Effector CD8-positive, alpha-beta T cell (primary cell): ENCODE measurements at places on chromosomes 16 and 17.

DNA sequence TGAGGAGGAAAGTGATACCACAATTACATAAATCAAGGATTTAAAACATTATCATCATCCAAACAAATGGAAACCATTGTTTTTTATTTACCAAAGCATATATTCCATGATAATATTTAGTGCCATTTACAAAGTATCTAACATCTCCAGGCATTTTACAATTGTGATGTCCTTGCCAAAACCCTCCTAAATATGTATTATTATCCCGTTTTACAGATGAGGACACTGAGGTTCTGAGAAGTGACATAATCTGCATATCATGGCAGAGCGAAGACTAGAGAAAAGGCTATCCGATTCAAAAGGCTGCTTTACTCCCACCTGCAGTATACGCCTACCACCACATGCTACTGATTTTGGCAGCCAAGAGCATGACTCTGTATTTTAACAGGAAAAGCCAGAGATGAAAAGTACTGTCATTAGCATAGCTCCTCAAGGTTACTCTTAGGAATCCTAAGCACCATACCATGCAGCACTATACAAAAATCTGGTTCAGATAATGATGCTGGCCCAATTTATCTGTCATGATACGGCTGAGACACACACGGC lies 301.4 kb downstream of the CA10 start:
- no peak for DNase-seq

DNA sequence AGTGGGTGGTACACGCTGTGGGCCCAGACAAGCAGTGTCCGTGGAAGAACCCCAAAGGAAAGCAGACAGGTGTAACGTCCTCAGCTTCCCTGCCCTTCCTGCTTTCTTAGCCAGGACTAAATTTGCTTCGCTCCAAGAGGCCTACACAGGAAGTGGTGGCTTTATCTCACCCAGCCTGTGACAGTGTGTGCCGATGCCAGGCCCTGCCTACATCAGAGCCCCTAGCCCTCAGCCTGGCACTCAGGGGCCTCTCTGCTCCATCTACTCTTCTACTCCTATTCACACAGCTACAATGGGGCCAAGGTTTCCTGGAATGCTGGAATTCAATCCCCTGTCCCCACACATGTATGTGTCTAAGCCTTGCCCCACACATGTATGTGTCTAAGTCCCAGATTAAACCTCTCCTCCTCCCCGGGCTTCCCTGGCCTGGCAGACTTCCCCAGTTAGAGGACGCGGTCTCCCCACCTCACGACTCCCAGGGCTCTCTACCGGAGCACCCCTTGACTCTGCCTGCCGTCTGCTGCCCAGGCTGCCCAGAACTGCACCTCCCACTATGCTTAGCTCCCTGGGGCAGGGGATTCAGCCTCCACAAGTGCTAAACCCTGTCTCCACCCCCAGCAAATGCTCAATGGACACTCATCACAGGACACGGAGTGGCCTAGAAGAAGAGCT lies 8.2 kb downstream of the PGAP3 start:
- no peak for DNase-seq

DNA sequence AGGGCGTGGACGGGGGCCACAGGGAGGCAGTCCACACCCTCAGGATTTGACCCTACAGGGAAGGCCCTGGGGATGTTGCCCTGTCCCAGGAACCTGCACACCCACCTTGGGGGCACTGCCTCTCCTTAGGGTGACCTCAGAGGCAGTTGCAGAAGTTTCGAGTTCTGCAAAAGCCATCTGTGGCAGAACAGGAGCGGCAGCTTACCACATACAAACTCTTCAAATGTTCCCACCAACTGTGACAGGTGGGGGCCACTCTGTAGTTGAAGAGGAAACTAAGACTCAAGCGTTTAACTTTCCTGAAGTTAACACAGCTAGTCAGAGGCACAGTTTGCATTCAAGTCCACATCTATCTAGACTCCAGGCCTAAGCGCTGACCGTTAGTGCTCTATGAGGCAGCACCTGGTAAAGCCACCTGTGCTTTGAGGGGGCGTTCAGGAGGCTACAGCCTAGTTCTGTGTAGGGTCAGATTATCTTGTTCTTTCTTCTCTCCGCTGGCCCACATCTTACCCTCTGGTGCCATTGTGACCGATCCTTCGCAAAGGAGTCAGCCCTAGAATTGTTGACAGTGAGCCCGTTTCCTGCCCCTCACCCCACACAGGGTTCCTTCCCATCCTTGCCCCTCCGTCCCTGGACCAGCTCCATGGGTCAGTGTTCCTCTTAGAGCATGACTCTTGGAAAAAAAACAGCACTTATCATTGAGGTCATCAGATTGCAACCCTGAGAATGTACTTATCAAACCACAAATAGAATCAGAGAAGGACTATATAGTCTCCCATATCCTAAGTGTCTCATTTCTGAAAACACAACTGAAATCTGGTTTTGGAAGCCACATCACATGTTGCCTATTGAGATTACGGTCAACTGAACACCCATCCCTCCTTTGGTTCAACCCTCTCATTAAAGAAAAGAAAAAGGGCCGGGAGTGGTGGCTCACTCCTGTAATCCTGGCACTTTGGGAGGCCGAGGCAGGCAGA lies 45.4 kb downstream of the CDH1 start:
- no peak for DNase-seq

DNA sequence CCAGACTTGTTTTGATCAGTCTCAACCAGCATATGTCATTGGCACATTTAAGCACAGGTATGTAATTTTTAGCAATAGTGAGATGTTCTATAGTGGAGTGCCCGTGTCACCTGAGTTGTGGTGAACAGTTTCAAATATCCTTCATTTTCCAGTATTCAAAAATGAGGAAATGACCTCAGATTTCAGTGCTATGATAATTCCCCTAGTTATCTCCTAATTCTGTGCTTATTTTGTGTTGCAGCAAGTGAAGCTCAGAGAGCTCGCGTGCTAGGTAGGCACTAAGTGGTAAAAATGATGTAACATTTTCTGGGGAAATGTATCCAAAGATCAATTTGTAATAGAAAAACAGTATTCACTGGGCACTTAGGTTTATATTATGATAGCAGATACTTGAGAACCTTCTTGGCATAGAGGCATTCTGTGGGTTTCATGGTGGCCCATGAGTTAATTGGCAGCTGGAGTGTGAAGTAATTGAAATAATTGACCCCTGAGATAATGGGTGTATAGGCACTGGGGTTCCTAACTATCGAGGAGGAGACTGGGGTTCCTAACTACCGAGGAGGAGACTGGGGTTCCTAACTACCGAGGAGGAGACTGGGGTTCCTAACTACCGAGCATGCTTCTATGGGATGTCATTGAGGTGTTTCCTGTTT lies 159.1 kb downstream of the PRKCA start:
- DNase-seq: no peak

DNA sequence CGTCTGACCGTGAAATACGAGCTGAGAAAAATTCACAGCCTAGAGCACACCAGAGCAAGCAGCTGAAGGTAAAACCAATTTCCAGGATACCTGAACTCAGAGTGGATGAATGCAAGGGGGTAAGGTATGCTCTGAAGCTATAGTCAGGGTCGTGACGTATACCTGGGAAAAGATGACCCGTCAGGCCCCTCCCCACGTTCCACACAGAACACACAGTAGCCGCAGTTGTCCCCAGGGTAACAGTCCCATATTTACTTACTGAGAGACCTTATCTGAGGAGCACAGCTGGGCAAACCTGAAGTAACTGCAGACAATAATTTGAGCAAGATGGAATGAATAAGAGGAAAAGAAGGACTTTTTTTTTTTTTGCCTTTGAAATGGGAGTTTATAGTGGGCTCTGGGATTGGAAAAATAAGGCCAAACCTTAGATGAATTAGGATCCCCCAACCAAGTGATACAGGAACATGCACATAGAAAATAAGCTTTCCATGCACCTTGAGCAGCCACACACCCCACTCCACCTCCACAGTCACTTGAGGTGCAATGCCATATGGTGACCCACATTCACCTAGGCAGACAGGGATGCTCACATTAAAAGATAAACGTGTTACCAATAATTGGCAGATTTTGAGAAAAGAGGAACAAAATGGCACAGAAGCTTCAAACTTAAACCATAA lies 38.0 kb downstream of the ABCA6 start:
- no peak for DNase-seq

DNA sequence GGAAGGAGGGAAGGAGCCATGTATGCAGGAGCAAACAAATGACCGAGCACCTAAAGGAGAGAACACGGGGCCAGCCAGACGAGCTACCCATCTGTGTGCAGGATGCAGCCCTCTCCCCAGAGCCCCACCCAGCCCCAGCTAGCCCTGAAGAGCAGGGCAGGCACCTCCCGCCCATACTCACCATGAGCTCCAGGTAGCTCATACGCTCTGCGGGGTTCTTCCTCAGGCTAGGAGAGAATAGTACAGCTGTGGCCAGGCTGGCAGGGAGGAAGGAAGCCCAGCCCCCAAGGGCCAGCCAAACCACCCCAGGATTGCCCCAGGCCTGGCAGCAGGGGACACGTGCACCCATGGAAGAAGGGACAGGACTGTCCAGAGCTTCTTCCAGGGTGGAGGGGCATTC lies 81.9 kb downstream of the KCNJ18 start:
- DNase-seq: no peak

- no peak for DNase-seq
Observed at GRCh38 chr16:54048586-54049495, 237.7 kb downstream of the IRX3 start.

- no peak for DNase-seq
Observed at GRCh38 chr17:15278924-15279477, 13.9 kb upstream of the PMP22 start.

- DNase-seq: no peak
Observed at GRCh38 chr17:81939881-81940385, 2.8 kb upstream of the PYCR1 start.

DNA sequence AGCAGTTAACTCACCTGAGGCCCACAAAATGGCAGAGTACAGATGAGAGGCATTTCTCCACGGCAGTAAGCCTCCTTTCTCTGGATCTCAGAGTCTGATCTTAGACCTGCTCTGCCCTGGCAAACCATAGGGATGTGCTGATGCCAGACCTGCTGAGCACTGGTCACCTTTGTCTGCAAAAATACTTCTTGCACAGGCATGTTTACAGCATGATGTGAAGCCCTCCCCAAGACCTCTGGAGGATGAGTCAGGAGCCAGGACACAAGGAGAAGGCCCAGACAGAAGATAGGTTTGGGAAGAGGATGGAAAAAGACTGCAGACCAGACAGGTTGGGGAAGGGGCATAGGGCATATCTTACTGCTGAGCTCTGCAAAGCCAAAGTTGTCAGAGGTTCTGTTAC lies 426.6 kb downstream of the PMP22 start:
- no peak for DNase-seq

DNA sequence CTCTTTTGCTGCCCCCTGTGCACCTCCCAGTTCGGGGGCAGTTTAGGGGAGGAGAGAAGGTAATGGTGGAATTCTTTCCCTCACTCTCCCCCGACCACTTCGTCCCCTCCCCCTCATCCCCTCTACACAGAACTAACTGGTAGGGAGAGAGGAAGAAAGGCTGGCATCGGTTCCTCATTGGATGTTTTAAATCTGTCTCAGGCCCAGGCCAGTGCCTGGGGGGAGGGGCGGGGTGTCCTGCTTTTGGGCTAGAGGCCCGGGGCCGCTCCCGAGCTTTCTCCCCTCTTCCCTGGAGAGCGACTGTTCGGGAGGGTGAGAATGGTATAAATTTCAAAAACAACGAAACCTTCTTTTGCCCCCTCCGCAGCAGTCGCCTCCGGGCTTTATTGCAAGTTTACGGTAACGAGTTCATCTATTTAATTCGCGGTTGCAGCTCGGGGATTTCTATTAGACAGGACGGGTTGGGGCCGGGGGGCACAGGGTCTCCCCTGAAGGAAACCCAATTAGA lies at the start of gene PRAC2:
Gene PRAC2 (plus strand): TSS at position 271 of the 508 bp plus-strand sequence. CDS start 1,226 bp downstream, outside the sequence.
- DNase-seq: no peak

- DNase-seq: no peak
Observed at GRCh38 chr16:86002178-86002900, 103.4 kb downstream of the IRF8 start.

DNA sequence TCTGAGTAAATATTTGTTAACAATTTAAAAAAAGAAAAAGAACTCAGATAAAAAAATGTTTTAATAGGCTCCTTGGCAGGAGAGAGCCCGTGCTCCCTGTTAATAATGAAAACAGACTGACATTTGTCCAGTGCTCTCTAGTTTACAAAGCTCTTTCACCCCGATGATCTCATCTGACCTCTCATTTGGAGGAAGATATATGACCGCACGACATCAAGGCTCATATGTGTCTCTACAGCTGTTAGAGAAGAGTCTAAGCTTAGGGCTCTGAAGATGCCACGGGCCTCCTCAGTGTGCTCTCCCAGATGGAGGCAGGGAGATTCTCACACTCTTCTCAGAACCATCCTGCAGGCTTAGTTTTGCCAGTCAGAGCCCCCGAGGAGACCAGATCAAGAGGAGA lies 280.8 kb upstream of the IRX5 start:
- DNase-seq: no peak

- no peak for DNase-seq
Observed at GRCh38 chr16:49575346-49576172, 202.0 kb downstream of the C16orf78 start.

DNA sequence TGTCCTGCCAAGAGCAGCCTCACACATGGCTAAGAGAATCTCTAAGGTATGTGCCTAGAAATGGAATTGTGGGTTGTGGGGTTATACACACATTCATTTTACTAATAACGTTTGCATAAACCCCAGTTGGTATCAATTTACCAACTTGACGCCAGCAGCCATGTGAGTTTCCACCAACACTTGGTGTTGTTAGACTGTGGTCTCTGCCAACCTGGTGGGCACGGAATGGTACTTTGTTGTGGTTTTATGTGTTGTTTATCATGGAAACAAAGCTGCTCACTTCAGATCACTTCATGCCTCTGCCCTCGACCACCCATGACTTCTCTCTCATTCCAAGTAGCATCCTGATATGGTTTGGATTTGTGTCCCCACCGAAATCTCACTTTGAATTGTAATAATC lies 152.0 kb upstream of the CDC42EP4 start:
- no peak for DNase-seq

DNA sequence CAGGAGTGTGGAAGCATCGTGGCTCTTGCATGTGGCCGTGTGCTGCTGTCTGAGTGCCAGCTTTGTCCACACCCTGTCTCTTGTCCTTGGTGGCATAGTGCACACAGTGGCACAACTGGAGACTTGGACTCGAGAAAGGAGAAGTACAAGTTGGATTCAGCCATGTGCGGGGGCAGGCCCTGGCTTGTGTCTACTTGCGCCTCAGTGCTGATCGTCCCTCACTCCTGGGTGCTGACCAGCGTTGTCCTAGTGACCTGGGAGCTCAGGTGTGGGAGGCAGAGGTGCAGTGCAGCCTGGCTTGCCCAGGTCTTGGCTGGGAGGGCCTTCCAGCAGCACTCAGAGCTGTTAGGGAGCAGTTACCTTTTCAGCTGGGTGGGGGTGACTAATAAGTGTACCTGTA lies 20.6 kb downstream of the MPRIP start:
- no peak for DNase-seq

DNA sequence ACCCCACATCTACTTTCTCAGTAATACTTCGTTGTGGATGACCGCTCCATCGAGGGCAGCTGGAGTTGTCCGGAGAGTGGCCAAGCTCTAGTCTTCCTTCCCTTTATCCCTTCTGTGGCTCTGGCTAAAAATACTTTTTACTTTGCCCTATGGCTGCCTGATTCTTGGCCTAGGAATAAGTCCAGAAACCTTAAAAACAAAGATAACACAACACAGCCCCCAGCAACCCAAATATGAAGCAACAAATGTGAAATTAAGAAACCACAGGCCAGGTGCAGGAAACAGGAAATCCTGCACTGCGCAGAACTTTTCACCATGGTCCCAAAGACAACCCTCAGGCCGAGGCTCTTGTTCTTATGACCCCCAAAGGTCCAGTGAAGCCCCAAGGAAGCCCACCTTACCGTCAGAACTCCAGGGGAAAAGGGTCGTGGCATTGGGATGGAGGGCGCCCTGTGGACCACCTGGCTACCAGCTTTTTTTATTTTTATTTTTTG lies 26.0 kb downstream of the TK2 start:
- no peak for DNase-seq

GRCh38 chr16:16109453-16110110 lies 113.7 kb downstream of the ABCC6 start:
- DNase-seq: no peak
